ENCODE measurements at places on chromosomes 3 and 15.

- DNase-seq, result no peak
These were observed 273.6 kb downstream of the FOXP1 start for GRCh38 chr3:71309886-71310285.

DNA sequence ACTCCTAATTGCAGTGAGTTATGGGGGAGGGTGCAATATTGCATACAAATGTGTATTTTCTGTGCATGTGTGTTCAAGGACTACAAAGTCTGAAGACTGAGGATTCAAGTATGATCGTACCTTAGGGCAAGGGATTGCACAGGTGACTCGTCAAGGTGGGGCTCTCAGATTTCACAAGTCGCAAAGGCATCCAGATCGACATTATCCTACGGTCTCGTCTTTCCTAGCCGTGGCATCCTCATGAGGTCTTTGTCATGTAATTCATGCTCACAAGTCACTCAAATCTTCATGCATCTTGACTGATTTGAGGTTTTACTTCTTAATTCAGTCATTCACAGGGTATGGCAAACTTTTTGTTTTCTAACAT lies 191.4 kb upstream of the HES1 start:
- DNase-seq, result no peak

DNA sequence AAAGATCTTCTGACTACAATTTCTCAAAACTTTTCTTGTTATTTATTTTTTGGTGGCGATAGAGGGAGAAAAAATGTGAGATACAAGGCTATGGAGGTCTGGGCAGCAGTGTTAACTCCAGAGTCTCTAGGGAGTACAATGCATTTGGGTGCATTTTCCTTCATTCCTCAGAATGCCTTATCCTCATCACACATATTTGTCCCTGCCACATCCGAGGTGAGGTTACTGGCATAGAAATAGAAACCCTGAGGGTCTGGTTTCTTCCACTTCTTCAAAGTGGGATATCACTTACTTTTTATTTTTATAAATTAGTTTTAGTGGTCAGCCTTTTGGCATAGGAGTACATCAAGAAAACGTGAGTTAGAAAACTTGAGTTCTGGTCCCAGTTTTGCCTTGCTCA lies 150.4 kb downstream of the TIGIT start:
- no peak for DNase-seq

DNA sequence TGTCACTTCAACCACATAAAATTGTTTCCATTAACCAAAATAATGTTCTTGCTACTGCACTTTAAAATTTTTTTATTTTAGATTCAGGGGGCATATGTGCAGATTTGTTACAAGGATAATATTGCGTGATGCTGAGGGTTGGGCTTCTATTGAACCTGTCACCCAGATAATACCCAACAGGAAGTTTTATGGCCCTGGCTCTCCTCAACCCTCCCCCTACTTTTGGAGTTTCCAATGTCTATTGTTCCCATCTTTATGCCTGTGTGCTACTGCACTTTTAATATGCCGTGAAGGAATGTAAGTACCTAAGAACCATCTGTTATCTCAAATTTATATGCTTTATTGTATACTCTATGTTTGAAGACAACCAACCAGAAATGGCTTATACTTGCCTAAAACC lies 42.0 kb upstream of the IMPG2 start:
- no peak for DNase-seq

GRCh38 chr15:96720656-96721055 lies 390.2 kb downstream of the NR2F2 start:
- DNase-seq, result no peak

- DNase-seq, result no peak
These were observed 177.9 kb downstream of the OSBPL10 start for GRCh38 chr3:31802981-31803740.

GRCh38 chr3:179606534-179607085 lies 2.0 kb downstream of the NDUFB5 start:
- no peak for DNase-seq

DNA sequence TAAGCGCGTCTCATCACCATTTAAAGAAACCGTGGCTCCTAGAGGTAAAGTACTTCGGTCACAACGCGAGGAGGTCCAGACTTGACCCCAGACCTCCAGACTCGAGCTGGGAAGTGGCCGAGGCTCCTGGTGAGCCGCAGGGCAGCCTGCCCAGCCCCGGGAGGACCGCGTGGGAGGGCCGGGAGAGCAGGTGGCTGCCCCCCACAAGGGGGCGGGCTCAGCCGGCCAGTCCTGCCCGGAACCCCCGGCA lies at the start of gene SLC27A2:
Gene SLC27A2, plus strand, starts transcription at position 228 of the 250 bp plus-strand sequence. CDS start 232 bp downstream, outside the sequence.
- DNase-seq, result peak; percentile 44

DNA sequence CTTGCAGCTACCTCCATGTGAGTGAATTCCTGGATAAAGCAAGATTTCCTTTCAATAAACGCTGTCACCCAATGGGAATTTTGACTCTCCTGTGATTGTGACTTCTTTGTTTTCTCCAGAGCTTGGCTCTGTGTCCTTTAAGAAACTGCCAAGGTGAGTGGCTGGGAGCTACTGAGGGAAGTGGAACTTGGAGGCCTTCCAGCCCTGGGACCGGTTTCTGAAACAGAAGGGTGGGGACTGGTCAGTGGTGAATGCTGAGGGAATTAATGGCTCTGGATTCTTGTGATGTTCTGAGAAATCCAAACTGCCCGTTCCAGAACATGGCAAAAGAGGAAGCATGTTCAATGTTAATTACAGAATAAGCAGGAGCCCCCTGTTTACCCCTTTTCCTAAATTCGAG lies 41.1 kb upstream of the MYZAP start:
- DNase-seq, result no peak

GRCh38 chr15:75064846-75065245 lies 41.5 kb downstream of the PPCDC start:
- no peak for DNase-seq

- peak; percentile 44 for DNase-seq
These were observed at the start of gene ADPRH for GRCh38 chr3:119579366-119580066. Gene ADPRH (plus strand): TSS chr3:119579492. CDS start chr3:119582170, 2,678 bp downstream.

- DNase-seq, result no peak
These were observed 230.8 kb downstream of the CLSTN2 start for GRCh38 chr3:140165781-140166180.

DNA sequence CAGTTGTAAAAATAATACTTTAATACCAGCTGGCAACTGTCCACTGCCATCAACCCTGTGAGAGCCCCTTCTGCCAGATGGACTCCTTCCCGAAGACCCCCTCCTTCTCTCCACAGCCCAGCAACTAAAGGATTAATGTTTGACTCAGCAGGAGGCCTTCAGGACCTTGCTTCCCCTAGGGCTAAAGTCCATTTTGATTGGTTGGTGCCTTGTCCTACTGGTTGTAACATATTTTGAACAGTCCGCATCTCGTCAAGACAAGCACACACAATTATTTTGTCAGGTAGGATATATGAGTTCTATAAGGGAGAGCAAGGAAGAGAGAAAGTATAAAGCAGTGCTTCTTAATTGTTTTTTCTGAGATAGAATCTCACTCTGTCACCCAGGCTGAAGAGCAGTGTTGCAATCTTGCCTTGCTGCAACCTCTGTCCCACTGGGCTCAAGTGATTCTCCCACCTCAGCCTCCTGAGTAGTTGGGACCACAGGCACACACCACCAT lies 18.6 kb downstream of the ACOX2 start:
- no peak for DNase-seq

- no peak for DNase-seq
These were observed 217.5 kb upstream of the ROPN1 start for GRCh38 chr3:124209426-124209825.

- DNase-seq, result no peak
These were observed 143.4 kb upstream of the NR2E3 start for GRCh38 chr15:71666763-71667620.

GRCh38 chr3:99479768-99480167 lies 158.6 kb upstream of the COL8A1 start:
- DNase-seq, result no peak

- no peak for DNase-seq
These were observed 85.7 kb downstream of the TRIM42 start for GRCh38 chr3:140763532-140763931.

- DNase-seq, result no peak
These were observed 30.0 kb upstream of the MEIS2 start for GRCh38 chr15:37130356-37130755.

GRCh38 chr15:74896316-74896715 lies 6.5 kb downstream of the MPI start:
- no peak for DNase-seq

DNA sequence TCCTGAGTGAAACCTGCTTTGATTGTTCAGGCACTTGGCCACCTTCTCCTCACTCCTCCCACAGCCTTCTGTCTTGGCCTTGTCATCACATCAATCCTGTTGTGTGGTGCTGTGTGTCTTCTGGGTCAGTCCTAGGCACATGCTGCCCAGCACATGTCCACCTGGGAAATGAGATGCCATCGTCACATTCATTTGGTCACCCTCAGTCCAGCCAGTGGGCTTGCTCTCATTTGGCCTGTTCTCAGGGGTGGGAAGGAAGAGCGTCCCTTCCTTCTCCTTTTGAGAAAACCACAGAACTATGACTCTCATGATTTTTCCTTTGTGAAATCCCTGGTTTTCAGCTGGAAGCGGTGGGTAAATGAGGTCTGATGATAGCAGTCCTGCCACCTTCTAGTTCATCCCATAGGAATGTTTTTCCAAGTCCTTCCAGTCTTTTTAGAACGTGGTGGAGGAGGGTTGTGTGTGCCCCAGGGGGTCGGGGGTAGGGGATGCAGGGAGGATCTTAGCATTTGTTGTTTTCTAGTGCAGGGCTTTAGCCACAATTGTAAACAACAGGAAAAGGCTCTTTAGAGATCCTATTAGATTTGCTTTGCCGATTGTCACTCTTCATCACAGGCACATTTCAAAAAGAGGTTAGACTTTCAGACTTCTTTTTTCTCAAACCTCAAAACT lies 8.4 kb upstream of the PLA1A start:
- DNase-seq, result no peak

DNA sequence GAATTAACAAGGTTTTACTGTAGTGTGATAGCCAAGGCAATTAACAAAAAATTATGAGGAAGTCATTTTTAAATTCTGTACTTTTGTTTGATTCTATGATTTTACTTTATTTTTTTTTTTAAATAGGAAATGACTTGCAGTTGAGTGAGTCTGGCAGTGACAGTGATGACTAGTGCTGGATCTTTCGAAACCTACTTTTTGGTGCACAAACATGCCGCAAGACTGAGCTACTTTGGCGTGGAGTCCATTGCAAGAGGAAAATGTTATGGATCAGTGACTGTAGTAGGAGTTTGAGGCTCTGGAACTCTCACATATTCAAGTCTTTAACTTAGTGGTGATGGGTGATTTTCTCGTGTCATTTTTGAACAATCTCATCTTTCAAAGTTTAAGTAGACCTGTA lies 11.6 kb downstream of the EAF1 start:
- DNase-seq, result no peak

DNA sequence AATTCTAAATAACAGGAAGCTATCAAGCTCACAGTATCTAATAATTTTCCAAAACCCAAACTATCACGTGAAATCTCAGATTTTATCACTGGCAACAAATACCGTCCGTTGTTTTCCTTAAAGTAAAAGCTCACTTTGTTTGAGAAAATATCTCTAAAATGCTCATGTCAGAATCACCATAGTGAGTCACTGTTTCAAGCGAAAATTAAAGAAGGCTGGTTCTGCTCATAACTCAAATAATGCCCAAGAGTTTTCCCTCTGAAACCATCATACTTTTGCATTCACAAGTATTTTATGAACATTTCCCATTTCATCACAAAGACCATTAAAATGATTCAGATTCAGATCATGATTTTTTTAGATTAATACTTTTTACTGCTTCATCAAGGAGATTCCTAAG lies 50.6 kb downstream of the TBL1XR1 start:
- DNase-seq, result no peak

- peak; percentile 54 for DNase-seq
These were observed 87.8 kb downstream of the KLHL25 start for GRCh38 chr15:85706779-85707518.

- no peak for DNase-seq
These were observed 826 bp downstream of the SHC4 start for GRCh38 chr15:48962662-48963523.

- no peak for DNase-seq
These were observed 96.4 kb upstream of the NANOGP8 start for GRCh38 chr15:35181538-35181937.

DNA sequence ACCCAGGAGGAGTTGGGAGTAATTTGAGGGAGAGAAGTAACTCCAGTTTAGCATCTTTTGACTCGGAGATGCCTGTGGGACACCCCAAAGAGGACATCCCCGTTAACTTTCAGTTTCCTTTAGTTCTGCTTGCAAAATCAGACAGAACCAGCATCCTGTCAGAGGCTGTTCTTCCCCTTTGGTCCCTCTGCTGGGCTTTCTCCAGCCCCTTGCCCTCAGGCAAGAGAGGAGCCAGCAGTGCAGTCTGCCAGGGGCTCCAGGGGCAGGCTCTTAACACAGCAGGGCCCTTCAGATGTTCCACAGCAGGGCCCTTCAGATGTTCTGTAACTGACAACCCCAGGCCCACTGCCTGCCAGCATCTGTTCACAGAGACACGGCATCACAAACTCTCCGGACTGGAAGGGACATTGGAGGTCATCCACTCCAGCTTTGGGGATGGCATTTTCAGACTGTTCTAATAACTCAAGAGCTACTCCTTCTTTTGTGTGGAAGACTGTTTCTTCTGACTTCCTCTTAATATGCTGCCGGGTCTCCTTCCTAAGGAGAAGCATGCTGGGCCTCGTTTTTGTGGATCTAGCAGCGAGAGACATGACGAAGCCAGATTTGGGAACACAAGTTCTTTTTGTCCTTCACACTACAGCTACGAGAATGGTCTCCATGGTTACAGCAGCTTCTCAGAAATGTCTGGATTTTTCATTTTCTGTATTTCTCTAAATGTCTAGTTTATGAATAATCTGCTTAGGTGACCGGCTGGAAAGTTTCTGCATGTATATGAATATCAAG lies 51.9 kb downstream of the KY start:
- DNase-seq, result no peak

GRCh38 chr3:80472459-80472858 lies 704.7 kb upstream of the ROBO1 start:
- no peak for DNase-seq

DNA sequence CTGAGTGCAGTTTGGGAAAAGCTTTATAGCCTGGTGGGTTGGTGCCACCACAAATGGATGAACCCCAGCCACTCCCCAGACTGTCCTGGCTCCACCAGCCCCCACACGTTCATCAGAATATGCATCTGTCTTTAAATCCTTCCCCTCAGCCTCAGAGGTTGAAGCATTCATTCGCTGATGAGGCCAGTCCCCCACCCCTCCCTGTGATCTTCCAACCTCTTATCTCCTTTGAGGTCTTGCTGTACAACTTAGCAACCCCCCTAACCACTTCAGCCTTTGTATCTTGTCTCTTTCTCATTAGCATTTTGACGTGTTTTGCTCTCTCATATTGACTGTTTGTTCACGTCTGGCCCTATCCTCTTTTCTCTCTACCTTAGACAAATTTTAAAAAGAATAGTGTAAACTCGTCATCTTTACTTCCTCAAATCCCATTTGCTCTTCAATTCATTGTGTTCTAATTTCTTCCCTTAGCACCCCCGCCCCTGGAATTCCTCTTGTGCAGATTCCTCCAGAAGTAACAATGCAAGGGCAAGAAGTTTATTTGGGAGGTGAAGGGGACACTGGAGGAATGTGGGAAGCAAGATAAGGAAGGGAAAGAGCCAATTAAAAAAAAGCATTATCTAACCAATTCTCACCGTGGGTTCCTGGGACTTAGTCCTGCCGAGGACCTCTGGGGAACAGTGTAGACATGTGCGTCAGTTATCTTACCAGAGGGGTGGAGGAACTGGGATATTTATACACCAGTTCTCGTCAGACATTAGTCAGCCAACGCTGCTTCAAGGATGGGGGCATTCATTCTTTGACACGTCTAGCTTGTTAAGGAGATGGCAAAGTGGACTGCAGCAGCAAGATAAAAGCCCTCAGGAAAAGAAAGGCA lies 38.6 kb downstream of the MOBP start:
- DNase-seq, result no peak

- DNase-seq, result no peak
These were observed 305.6 kb downstream of the LSAMP start for GRCh38 chr3:116139641-116140040.

GRCh38 chr3:167198949-167199600 lies 181.0 kb downstream of the ZBBX start:
- DNase-seq, result no peak

All from Kasumi-1 (cell line).